ENCODE measurements at places on chromosomes 2 and 18.

GRCh38 chr2:177783835-177784744 lies 288.5 kb downstream of the PDE11A start:
- DNase-seq, result peak; percentile 5

GRCh38 chr18:24052053-24052452 lies 37.5 kb downstream of the TTC39C start:
- DNase-seq, result no peak

- DNase-seq, result no peak
Observed at GRCh38 chr2:42085706-42086487, 38.1 kb downstream of the PKDCC start.

- no peak for DNase-seq
Observed at GRCh38 chr2:20525041-20526035, 78.5 kb downstream of the RHOB start.

GRCh38 chr2:126507425-126507911 lies 148.5 kb upstream of the GYPC start:
- DNase-seq, result no peak

DNA sequence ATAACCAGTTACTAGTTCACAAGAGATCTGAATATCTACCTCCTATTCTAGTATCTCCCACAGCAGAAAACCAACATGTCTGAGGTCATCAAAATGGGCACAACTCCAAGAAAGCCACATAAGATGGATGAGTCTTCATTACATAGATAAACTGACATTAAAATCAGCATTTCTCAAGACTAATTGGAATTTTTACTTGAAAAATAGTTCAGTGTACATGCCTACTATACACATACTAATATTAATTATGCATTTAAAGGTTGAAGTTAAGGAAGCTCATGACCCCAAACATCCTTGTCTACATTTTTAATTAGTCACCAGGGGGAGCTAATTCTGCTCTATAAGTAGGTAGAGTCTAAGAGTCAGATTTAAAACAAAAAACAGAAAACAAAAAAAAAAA lies 41.9 kb downstream of the ZNF521 start:
- peak; percentile 24 for DNase-seq

DNA sequence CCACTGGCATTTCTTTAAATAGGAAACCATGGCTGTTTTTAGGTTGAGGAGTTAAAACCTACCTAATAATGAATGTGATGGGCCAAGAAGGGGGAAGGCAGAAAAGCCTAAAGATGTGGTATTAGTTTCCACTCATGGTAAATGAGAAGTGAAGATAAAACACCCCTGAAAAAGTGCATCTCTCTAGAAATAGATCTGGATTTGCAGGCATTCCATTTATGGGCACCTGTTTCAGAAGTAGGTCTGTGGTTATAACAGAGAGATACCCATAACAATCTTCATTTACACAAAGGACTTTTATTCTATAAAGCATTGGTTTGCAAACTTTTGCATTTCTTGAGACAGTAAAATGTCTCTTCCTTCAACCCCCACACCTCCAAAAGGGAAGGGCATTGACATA lies 62.1 kb downstream of the PRKCE start:
- no peak for DNase-seq

GRCh38 chr18:49994410-49994809 lies 181.1 kb upstream of the ACAA2 start:
- no peak for DNase-seq

- DNase-seq, result no peak
Observed at GRCh38 chr18:36735130-36735529, 93.7 kb downstream of the TPGS2 start.

- DNase-seq, result no peak
Observed at GRCh38 chr2:123043458-123043857, 981.6 kb upstream of the CNTNAP5 start.

DNA sequence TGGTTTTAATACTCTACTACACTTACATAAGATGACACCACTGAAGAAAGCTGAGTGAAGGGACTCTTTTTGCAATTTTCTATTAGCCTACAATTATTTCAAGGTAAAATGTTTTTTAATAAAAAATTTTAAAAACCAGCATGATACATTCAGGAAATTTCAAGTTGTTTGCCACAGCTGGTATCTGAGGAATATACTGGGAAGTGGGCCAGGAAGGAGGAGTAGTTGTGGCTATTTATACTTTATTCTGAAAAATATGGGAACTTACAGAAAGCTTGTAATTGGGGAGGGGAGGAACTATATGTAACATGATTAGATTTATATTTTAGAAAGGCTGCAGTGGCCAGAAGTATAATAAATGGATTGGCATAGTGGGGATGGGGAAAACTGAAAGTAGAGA lies 40.8 kb downstream of the WDR35 start:
- DNase-seq, result peak; percentile 18

DNA sequence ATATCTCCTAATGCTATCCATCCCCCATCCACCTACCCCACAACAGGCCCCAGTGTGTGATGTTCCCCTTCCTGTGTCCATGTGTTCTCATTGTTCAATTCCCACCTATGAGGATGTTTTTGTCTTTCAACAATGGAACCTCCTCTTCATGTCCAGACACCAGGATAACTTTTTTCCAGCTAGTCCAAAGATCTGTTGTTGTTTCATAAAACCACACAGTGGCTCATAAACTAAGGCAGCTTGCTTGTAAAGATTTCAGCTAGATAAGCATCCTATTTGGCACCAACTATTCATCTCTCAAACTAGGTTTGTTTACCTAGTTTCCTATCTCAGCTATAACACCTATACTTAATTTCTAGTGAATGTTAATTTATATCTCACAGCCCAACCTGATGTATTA lies 937.7 kb downstream of the TRIB2 start:
- DNase-seq, result no peak

DNA sequence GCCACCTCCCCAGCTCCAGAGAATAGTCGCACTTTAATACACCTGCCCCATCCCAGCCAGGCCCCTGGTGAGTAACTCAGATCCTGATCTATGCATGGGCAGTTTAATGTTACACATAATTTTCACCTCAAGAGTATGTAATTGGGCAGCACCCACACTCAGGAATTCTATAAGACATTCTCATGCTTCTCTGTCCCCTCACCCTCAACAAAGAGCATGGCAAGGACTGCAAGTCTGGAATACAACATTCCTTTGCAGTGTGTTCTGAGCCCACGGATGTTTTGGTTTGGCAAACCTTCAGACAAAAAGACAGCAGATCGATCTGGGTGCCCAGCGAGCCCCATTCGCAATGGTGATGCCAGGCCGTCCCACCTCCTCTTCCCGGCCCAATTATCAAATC lies 4.9 kb upstream of the SLC14A1 start:
- DNase-seq, result no peak

DNA sequence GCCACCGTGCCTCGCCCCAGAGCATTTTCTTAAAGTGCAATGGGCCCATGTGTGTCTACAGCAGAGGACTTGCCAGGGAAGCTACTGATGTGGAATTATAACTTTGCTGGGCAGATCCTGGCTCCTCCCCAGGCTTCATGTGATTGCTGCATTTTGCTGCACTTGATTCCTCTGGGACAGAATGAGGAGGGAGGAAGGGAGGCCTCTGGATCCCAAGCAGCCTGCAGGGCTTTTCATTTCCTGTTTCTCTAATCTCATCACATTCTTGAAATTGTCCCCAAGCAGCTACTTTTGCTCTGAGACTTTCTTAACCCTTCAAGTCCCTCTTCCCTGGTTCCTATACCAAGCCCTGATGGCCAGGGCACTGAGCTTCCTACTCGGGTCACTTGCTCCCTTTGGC lies 134.4 kb upstream of the SEC11C start:
- no peak for DNase-seq

DNA sequence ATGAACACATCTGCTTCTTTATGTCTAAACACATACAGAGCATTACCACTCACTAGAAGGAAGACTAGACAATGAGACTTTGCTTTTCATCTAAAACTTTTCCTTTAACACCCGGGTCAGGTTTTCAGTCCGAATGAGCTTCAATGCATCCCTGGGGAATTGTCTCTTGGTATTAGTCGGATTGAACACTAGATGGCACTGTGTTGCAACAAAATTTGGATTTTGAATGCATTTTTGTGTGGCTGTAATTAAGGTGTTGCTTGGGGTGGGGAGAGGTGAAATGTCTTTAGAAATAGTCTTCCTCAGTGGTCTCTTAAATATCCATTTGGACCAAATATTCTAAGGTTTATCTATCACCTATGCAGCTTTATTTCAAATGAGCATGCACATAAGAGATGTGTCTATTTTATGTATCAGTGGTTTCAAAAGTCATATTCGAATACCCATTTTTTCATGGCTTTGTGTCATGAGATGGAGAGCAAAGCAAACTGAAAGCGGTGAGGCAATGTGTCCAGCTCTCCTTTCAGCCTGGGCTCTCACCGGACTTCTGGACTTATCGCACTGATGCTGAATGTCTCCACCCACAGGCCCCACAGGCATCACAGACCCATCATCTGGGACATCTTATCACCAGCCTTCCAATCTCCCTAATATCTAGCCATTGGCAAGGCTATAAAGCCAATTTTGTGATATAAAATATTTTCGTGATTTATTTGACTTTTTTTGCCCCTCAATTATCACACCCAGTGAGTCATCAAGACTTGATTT lies 510.3 kb downstream of the RNF144A start:
- peak; percentile 69 for DNase-seq

DNA sequence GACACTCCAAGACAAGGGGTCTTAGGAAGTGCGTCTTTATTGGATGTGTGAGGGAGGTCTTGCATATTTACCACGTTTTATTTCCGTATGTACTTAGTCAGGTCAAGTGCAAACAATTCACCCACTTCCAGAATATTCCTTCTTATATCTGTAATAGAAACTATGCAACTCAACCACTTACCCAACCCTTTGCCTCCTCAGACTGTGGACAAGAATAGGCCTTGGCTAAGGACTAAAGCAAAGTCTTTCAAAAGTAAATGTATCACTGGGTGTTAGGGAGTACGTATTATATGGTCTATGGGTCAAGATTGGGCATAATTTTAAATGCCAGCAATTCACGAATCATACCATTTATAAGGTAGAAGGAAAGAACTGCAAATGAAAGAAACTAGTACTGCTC lies 484.8 kb downstream of the MBD2 start:
- no peak for DNase-seq

GRCh38 chr2:149611100-149611820 lies 23.7 kb upstream of the MMADHC start:
- DNase-seq, result no peak

DNA sequence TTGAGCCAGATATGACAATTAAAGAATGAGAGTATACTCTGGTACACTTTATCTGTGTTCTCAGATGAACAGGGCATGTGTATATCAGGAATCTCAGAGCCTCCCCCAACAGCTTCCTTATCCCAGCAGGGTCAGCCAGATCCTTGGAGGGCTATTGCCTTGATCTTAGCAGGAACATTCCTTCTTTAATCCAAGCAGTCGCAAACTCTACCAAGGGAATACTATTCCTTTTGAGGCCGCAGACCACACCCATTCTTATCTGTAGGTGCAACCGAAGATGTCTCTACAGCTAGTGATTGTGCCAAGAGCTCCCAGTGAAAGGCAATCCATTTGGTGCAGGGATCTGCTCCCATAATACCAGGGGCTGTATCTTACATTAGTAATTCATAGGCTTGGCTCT lies 118.3 kb upstream of the DOK6 start:
- DNase-seq, result no peak

DNA sequence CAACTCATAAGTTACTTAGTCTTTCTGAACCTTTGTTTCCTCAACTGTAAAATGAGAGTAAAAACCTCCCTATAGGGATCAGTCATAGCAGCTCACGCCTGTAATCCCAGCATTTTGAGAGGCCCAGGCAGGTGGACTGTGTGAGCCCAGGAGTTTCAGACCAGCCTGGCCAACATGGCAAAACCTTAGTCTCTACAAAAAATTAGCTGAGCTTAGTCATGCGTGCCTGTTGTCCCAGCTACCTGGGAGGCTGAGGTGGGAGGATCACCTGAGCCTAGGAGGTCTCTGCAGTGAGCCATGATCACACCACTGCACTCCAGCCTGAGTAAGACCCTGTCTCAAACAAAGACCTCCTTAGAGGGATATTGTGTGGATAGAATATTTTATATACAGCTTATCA lies 2.3 kb downstream of the GPR155 start:
- DNase-seq, result no peak

DNA sequence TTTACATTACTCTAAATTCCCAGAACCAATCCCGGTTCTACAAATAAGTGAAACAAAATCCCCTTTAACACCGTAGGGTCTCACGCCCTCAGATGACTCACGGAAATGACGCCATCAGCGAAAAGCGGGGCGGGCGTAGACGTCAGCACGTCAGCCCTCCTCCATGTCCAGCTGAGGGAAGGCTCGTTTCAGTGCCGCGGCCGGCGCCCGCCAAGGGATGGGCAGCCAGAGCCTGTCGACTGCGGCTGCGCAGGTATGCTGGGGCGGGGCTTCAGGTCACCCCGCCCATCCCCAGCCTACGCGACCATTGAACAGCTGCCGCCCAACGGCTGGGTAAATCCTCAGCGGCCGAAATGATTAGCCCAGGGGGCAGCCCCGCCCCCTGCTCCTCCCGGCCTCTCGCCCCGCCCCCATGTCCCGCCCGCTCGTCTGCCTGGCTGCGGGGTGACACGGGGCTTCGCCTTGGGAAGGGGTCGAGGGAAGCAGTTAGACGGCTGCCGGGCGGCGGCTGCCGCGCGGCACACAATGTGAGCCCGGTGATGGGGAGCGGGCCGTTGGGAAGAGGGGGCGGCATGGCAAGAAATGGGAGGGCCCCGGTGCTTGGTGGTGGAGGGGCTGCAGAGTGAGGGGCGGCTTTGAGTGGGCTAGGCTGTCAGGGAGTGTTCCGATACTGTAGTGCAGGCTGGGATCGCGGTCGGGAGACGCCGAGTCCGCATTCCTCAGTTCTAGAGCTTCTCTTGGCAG lies at the start of gene NBEAL1:
Gene NBEAL1 (plus strand): TSS at position 420 of the 744 bp plus-strand sequence. CDS start 1,510 bp downstream, outside the sequence.
- peak; percentile 100 for DNase-seq

- no peak for DNase-seq
Observed at GRCh38 chr2:151315381-151315903, 26.0 kb upstream of the NMI start.

DNA sequence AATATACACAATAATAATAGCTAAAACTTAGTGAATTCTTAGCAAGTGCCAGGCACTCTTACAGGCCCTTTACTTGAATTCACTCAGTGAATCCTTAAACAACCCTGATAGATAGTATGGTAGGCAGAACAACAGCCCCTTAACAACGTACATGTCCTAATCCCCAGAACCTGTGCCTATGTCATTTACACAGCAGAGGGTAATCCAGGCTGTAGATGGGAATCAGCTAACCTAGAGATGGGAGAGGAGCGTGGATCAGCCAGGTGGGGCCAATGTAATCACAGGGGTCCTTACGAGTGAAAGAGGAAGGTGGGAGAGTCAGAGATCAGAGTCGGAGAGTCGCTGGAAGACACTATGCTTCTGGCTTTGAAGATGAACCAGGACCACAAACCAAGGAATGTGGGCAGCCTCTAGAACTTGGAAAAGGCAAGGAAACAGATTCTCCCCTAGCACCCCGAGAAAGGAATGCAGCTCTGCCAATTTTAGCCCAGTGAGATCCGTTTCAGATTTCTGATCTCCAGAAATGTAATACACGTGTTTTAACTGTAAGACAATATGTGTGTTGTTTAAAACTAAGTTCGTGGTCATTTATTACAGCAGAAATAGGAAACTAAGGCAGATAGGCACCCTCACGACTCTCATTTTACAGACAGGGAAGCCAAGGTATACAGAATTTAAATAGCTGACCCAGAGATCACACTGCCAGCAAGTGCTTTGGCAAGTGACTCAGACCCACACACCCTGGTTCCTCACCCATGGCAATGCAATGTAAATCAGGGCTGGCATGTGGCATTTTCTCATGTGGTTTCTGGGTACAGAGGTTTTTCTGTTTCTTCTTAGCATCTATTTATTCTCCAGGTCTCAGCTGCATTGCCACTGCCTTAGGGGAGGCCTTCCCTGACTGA lies 68.9 kb downstream of the DOCK10 start:
- peak; percentile 46 for DNase-seq

All from suppressor macrophage treated with lipopolysaccharide for 1 hour (primary cell).